ENCODE measurements at places on chromosomes 11 and 22.

DNA sequence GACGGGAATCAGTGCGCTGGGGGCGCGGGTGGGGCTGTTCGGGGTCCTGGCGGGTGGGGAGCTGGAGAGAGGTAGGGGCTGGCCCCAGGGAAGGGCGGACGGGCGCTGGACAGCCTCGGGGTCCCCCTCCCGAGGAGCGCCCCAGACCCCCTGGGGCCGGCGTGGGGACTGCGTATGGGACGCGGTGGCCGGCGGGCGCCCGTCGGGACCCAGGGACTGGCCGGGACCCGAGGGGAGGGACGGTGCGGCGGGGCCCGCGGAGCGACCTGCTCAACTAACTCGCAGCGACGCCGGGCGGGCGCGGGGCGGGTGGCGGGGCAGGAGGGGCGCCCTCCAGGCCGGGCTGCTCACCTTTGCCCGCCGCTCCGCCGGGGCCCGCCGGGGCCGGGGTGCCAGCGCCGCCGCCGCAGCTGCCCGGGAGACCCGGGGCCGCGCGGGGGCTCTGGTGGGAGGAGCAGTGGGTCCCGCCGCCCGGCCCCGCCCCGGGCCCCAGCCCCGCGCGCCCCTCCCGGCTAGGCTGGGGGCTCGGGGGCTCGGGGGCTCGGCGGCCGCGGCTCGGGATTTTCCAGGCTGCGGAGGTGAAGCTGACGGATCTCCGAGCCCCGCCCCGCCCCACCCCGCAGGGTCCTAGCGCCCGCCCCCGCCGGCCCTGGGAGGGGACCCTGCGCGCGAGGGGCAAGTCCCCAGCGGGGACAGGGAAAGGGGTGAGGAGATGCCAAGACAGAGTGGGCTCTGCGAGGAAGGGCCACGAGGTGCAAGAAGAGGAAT, 12.3 kb downstream of the STARD10 start:
- peak; percentile 42 for DNase-seq

GRCh38 chr22:48507171-48507570, 1320.5 kb downstream of the BRD1 start:
- DNase-seq = no peak

DNA sequence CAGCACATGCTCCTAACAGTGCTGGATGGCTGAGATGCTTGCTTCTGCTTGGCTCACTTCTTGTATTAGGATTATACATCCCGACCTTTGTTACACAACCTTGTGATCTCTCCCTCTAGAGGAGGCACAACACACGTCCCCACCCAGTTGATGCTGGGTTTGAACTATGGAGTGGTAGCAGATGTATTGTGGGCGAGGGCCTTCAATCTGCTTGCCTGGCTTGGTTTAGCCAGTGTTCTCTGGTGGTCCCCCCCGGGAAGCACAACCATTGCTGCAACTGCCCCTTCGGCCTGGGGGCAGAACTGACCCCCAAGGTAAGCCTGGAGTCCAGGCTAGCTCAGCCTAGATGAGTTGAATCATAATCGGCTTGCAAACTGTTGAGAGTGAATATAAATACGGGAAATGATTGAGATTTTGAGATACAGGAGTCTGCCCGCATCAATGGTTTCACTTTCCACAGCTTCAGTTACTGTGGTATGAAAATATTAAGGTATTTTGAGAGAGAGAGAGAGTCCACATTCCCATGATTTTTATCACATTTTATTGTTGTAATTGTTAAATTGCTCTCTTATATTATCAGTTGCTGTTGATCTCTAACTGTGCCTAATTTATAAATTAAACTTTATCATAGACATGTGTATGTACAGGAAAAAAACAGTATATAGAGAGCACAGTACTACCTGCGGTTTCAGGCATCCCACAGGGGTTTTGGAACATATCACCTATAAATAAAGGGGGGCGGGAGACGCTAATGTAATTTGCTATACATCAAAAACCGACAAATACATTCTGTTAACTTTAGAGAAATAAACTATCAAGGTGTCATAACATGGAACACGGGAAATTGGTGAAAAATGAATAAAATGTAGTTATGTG, 482.0 kb upstream of the B3GAT1 start:
- no peak for DNase-seq

- DNase-seq = no peak
Observed at GRCh38 chr22:50444663-50445062, 30.2 kb downstream of the SBF1 start.

GRCh38 chr11:134207538-134208239, 16.1 kb downstream of the NCAPD3 start:
- peak; percentile 55 for DNase-seq

- DNase-seq = no peak
Observed at GRCh38 chr11:86741484-86741835, 58.9 kb upstream of the PRSS23 start.

DNA sequence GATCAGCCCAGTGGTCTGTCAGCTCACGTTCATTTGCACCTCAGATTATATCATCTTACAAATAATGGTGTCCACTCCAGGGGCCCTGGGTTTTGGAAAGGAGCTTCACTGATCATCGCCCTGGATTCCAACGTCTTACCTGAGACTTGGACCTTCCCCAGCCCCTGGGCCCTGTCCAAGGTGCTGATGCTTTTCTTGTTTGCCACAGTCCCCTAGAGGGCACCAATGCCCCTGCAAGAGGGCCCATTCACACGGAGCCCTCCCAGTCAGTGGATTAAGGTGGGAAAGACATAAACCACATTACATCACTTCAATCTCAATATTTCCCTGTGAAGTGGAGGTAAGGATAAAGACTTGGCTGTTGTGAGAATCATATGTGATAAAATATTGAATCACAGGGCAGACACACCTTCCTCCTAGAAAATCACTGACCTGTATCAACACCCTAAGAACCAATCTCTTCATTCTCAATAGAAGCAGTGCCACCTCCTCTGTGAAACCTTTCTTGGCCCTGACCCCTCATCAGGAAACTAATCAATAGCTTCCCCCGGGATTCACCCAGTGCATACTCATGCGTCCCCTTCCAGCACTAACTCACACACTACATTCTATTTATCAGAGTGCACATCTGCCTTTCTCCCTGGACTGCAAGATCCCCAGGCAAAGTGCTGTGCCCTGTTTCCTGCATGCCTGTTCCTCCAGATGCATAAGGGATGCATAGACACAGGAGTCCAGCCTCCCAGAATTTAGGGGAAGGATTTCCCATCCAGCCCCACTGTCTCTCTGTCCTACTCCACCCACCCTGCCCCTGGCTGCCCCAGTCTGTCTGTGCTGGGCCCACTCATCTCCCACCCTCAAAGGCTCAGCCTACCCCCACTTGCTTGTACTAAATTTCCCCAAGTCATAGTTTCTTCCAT, 167.0 kb downstream of the BUD13 start:
- no peak for DNase-seq

- DNase-seq = no peak
Observed at GRCh38 chr11:126335463-126335760, 20.1 kb upstream of the ST3GAL4 start.

GRCh38 chr22:32385681-32386080, 26.4 kb downstream of the RTCB start:
- DNase-seq = no peak

DNA sequence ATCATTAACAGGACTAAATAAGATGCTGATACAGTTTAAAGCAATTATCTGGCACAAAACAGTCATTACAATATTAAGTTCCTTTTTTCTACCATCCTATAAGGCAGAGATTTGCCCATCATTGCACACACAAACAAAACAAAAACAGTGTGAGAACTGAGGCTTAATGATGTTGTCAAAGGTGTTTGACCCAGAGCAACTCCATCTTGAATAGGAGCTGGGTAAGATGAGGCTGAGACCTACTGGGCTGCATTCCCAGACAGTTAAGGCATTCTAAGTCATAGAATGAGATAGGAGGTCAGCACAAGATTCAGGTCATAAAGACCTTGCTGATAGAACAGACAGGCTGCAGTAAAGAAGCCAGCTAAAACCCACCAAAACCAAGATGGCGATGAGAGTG, 33.2 kb downstream of the CTSC start:
- DNase-seq = no peak

- DNase-seq = no peak
Observed at GRCh38 chr11:125076378-125076945, 13.4 kb downstream of the SLC37A2 start.

DNA sequence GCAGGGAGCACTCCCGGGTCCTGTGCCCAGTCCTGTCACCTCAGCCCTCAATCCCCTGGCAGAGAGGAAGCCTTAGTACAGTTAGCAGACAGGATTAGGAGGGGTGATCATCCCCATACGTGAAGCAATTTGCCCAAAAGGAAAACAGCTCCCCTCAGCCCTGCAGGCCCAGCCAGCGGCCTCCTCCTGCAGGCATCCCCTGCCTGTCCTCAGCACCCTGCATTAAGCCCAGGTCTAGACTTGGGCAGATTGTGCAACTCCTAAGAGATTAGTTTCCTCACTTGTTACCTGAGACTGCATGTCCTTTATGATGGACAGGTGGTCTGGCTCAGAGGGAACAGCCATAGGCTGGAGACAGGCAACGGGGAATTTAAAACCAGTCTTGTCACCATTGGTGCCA, 95.5 kb upstream of the TMEM45B start:
- DNase-seq = no peak

GRCh38 chr11:113514856-113515255, 39.7 kb upstream of the DRD2 start:
- DNase-seq = no peak

GRCh38 chr11:84480131-84480530, 1147.0 kb downstream of the DLG2 start:
- DNase-seq = no peak

DNA sequence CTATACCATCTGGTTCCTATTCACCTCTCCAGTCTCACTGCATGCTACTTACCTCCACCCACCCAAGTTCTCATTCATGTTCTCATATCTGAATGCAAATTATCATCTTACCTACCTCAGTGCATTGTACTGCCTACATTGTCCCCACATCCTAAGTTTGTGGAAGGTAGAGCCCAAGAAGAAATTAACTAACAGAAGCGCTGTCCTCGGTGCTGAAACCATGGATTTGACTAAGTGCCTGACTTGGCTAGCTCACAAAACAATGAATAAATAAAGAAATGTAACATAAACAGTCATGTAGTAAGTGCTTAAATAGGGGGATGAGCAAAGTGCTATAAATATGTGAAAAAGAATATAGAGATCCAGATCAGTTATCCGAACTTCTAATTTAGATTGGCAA, 63.2 kb downstream of the GRIA4 start:
- no peak for DNase-seq

DNA sequence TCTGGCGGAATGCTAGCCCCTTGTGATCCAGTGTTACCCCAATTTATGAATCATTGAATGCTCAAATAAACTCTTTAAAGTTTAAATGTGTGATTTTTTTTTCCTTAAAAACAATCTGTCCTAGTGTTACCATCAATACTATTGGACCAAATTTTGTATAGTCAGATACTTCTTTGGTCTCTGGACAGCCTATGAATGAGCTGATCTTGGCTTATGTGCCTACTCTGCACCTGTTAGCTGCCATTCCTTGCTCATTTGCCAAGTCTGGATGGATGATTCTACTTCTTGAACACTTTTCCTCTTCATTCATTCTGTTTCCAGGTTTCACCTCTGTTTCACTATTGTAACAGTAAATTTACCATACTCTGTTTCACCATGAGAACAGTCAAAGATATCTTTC, 226.5 kb upstream of the ZBED5 start:
- no peak for DNase-seq
